ENCODE measurements at places on chromosomes 4 and X.

DNA sequence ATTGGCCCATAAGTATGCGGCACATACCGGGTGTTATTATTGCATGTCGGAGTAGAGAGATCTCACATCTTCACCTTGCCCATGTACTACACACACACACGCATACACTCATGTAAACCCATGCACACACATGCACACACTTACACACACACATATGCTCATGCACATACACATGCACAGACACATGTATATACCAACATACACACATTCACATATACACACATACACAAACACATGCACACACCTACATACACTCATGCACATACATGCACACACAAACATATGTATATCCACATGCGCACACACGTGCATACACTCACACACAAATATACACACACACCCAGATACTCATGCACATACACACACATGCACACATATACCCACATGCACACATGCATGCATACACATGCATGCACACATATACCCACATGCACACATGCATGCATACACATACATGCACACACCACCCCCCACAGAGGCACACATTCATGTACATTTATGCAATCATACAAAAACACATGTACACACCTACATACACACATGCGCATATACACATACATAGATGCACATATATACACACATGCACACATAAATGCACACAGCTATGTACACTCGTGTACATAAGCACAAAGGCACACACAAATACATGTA, 11.2 kb downstream of the CYP4V2 start:
- no peak for DNase-seq

- no peak for DNase-seq
These were observed 197.4 kb downstream of the PTTG2 start for GRCh38 chr4:38157592-38157991.

GRCh38 chr4:167711517-167711916, 380.8 kb upstream of the ANXA10 start:
- no peak for DNase-seq

- DNase-seq, result no peak
These were observed 61.1 kb upstream of the DCTD start for GRCh38 chr4:182978152-182978827.

GRCh38 chrX:63506320-63506719, 155.2 kb upstream of the SPIN4 start:
- DNase-seq, result no peak
